Right lung (tissue), 10 donors: ENCODE measurements at places on chromosomes 6 and 20.

- DNase-seq = no peak
Observed at GRCh38 chr6:43979525-43979924, 147.7 kb downstream of the MRPL14 start.

- no peak for DNase-seq
Observed at GRCh38 chr6:144921206-144921975, 636.3 kb downstream of the UTRN start.

DNA sequence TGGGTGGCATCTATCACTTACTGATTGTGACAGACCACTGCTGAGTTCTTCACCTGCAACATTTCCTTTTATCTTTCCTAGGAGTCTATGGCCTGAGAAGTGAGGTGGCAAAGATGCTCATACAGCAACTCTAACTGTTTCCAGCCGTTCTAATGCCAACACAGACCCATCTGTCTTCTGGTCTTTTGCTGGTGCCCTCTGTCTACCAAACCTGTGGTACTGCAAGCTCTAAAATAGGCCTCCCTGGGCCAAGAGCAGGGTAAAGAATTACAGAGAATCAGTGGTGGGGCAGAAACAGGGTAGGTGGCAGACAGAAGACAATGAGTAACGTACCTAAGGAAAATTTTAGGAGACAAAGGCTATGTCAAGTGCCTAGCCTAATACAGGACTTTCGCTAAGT is 611.0 kb upstream of the FLRT3 start:
- DNase-seq = no peak

DNA sequence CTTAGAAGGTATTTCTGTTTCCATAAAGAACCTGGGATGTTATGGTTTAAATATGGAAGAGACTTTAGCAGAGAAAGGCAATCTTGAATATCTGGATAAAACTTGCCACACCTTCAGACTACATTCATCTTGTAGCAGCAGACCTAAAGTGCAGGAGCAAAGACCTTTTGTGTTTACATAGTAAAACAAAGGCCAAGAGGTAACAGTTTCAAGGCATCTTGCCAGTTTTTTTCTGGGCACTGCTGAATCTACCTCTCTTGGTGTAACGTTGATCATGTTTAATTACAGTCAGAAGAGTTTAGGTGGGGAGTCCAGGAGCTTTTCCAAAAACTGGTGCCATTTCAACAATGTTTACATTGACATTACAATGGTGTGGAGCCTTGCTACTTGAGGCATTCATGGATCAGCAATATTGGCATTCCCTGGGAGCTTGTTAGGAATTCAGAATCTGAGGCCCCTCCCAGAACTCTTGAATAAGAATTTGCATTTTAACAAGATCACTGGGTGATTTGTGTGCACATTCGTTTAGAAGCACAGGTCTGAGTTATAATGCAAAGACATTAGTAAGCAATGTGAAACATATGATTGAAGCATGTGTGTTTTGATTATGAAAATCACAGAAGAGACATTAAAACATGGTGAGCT is 94.5 kb downstream of the F13A1 start:
- no peak for DNase-seq

DNA sequence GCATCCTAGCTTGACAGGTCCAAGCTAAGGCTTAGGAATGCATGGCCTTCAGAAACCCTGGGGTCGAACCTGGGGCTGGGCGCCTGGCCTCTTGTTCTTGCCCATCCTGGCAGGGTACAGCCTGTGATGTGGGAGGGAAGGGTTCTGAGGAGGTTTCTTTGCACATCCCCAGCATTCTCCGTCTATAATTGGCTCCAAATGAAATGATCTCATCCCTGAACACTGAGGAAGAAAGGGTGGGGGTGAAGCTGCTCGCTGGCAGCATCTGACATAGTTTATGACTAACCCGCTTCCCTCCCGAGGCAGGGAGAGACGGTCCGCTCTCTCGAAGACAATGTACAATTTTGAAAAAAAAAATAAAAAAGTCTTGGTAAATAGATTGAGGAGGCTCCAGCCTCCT is 67.1 kb upstream of the ZNFX1 start:
- DNase-seq = no peak

GRCh38 chr20:48283470-48284110 is 498.3 kb upstream of the SULF2 start:
- no peak for DNase-seq

DNA sequence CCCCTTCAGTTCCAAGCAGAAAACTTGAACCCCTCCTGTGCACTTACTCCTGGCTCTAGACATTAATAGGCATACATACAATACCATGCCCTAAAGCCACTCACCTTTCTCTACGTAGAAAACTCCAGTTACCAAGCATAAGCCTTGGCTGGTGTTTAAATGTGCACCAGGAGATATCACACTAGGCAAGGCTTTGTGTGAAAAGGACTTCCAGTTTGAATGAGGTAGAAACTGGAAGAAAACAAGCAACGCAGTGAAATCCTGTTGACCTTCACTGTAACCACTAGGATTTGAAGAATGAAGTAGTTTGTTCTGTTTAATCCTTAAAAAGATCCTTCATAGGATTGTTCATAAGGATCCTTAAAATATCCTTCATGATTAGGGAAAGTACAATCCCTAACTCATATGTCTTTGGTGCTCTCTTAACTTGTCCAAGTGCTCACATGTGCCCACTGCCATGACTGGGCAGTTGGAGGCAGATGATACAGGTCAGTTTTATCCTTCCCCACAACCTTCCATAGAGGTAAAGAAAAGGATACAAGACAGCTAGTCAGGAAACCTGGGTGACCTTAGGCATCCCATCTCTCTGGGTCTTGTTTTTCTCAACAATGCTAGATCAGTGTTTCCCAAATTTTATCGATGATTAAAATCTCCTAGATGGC is 9.2 kb upstream of the SCGN start:
- no peak for DNase-seq

DNA sequence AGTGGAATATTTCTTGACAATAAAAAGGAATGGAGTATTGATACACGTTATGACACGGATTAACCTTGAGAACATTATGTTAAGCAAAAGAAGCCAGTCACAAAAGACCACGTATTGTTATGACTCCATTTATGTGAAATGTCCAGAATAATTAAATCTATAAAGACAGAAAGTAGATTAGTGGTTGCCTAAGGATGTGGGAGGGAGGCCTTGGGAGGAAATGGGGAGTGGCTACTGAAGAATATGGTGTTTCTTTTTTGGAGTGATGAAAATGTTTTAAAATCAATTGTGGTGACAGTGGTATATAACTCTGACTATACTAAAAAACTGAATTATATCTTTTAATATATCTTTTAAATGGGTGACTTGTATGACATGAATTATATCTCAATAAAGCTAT is 30.1 kb downstream of the TRPC4AP start:
- no peak for DNase-seq

GRCh38 chr6:14380901-14381828 is 263.6 kb downstream of the CD83 start:
- DNase-seq = no peak

GRCh38 chr6:75896526-75896925 is 147.5 kb downstream of the MYO6 start:
- no peak for DNase-seq

DNA sequence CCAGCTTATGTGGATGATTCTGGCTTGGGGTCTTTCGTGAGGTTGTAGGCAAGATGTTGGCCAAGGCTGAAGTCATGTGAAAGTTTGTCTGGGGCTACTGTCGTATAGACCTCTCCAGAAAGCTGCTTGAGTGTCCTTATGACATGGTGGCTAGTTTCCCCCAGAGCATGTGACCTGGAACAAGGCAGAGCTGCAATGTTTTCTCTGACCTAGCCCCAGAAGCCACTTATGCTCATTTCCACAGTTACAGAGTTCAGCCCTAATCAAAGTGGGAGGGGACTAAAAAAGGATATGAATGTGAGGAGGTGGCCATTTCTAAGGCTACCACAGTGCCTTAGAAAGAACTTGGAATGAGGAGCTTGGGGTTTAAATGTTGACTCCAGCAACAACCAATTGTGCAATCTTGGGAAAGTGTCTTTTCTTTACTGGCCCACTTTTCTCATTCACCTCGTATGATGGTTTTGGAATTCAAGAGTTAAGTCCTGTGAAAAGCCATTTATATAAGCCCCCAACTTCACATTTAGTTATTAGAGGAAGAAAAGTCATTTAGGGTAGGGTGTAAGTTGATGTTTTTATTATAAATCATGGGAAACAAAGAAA is 5.9 kb upstream of the ASXL1 start:
- no peak for DNase-seq
